Activated CD4-positive, alpha-beta T cell treated with anti-CD3 and anti-CD28 coated beads for 36 hours (primary cell): ENCODE measurements at places on chromosomes 1 and 21. TPM values are rescaled to one million over a fixed set of nuclear protein-coding genes. Genes with fewer than 3 reads are reported as not detected.

PGLYRP4 gene
- total RNA-seq: 0.09 TPM

OR10J1 gene
- not detected for total RNA-seq

SYNC gene
- not detected for total RNA-seq

ARHGAP29 gene
- 0.21 TPM for total RNA-seq

LIN28A gene
- not detected for total RNA-seq

CRB1 gene
- total RNA-seq: 0.09 TPM

AVPR1B gene
- not detected for total RNA-seq

DENND2C gene
- total RNA-seq: 0.73 TPM

KRTAP7-1 gene
- total RNA-seq: not detected

DNA sequence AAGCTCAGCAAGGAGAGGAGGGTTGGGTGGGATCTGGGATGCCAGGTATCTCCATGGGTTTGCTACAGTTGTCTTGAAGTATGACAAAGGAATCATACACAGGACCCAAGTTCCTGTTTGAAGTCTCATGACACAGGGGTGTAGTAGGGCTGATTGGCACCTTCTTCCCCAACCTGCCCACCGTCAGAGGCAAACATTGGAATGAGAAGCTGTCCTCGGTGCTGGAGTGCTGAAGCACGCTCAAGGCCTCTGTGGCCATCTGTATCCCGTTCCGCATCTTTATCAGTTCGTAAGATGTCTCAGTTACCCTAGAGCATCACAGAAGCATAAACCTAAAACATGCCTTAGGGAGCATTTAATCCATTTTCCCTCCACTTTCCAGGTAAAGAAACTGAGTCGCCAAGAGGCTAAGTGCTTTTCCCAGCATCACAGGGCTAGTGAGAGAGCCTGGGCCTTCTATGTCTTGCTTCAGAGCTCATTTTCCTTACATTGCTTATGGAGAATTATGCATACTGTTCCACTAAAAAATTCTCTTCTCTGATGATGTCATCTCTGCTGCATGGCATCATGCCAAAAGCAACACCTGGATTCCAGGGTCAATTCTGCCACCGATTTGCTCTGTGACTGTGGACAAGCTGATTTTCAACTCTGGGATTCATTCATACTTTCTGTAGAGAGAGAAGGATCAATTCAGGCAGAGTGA, 34.2 kb downstream of the VWA5B1 start:
- DNase-seq: no peak

DNA sequence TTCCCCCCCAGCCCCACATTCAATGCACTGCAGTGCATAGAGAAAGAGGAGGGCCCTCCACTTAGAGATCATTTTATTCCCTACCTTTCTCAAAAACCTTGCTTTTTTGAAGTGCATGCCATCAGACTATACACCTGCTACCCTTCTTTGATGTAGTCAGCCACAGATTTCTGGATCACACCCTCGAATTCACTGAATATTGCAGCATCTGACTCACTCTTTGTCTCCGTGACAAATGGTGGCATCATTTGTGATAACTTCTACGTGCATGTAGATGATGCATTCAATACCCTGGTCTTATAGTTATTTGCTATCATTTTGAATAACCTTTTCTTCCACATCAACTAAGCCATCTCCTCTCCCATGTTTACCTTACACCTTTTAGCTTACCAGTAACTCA, 310.3 kb upstream of the SGIP1 start:
- peak; percentile 34 for DNase-seq

DNA sequence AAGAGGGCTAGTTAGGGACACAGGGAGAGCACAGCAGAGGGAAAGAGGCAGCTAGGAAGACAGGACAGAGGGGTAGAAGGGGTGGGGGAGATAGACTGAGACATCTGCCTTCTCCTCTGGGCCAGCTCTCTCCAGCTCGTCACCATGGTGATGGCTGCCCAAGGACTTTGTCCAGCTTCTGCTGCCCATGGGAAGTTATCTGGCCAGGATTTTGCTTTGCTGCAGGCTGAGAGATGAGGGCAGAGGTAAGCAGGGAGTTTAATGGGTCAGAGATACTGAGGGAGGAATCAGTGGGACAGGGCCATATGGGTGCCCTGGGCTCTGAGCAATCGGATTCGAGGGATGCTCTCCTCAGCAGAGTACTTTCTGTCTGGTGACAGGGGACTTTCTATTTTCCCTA, 34.5 kb upstream of the GPR37L1 start:
- no peak for DNase-seq

GRCh38 chr1:171751221-171751620, 9.4 kb upstream of the VAMP4 start:
- DNase-seq: peak; percentile 33

DNA sequence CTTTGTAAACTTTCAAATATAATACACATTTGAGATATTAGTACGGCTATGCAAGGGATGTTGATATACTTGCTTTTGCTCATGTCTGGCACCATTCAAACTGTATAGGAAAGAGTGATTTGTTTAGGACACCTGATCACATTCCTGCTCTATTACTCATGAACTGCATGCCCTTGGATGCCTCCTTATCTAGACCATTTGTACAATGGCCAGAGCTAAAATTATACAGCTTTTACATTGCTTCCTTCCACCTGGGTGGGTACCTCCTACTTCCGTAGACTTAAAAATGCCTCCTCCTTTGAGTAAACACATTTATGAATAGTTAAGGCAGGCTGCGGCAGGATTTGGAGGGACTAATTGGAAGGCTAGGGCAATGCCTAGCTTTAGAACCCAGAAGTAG, 85.4 kb upstream of the PBX1 start:
- no peak for DNase-seq

GRCh38 chr1:218459450-218459849, 114.3 kb downstream of the TGFB2 start:
- DNase-seq: no peak

DNA sequence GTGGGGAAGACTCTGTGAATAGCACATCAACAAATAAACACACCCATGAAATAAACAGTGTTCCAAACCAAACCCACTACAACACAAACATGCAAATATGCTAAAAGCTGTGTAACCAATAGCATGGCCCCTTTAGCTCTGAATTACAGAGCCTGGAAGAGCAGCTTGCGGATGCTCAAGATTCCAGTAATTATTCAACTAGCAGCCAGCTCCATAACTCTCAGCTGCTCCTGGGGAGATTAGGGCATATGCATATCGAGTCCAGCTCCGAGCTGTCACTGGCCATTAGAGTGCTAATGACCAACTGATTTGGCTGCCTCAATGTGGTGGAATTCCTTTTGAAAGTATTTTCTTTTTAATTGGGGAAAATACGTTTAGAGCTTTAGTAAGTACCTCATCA, 207.1 kb downstream of the HHAT start:
- no peak for DNase-seq

DNA sequence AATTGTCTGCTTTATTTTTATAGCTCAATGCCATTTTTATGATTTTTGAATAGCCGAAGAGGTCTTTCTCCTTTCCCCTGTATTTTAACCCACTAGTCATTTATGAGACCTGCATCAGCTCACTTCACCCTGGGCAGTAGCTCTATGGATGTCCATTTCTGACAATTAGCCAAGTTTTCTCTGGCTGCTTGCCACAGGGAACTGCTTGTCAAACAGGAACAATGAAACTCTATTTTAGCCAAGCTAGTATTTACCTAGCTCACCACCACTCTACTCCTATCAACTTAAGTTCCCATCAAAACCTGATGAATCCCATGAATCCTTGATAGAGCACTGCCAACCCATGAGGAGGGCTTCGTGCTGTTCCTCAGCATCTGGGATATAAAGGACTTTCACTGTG, 406.7 kb downstream of the RWDD3 start:
- DNase-seq: no peak

GRCh38 chr1:194028002-194028401, 841.6 kb upstream of the B3GALT2 start:
- DNase-seq: no peak
